GM04504 (cell line): ENCODE measurements at places on chromosomes 12 and 14.

DNA sequence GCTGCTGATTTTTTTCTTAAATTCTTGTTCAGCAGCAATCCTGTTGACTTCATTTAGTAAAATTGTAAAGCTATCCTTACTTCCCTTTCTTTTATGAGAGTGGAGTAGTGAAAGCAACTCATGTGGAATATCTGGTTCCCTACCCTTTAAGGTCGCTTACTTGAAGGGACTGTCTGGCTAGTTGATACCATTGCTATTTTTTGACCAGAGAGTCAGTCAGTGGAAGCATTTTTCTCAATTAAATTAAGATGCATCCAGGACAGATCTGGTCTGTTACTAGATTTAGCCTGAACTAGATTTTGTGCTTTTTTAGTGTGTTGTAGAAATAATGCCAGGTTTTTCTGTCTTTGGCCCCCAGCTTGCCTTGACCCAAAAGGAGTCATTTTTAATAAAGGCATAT lies 18.0 kb downstream of the TTC8 start:
- DNase-seq, result no peak

GRCh38 chr14:94129758-94130414 lies 482 bp upstream of the IFI27L2 start:
- no peak for DNase-seq

GRCh38 chr12:95198914-95199313 lies 18.4 kb downstream of the FGD6 start:
- DNase-seq, result no peak

GRCh38 chr14:49923881-49924280 lies 31.0 kb downstream of the ARF6 start:
- DNase-seq, result no peak

DNA sequence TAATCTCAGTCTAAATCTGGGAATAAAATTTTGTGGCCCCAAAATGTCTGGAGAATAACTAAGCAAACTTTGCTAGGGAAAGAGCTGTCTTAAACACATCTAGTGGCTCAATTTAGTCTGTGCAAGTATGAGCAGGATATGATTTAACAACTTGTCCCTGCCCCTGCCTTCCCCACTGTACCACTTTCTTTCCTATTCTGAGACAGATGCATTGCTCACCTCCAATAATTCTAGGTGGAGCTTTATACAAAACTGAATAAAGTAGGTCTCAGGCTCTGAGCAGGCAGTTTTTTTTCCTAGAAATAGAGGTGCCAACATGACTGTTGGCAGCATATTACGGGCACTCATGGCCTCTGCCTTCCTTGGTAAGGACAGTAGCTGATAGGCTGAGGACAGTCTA lies 412.1 kb downstream of the DAD1 start:
- no peak for DNase-seq

GRCh38 chr12:108837239-108837638 lies 20.1 kb downstream of the SSH1 start:
- DNase-seq, result no peak

DNA sequence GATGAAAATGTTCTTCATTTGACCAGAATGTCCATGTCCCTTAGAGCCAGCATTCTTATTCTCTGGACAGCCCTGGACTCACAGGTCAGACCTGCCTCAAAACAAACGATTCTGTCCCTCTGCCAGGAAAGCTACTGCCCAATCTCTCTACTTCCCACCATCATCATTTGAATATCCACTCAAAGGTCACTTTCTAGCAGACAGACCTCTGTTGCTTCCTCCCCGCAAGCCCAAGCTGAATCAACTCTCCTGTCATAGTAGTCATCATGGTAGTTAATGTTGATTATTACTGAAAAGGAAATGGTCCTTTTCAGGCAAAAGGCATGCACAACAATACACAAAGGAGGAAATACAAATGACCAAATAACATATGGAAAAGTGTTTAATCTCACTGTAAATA lies 39.6 kb upstream of the CPM start:
- DNase-seq, result no peak

DNA sequence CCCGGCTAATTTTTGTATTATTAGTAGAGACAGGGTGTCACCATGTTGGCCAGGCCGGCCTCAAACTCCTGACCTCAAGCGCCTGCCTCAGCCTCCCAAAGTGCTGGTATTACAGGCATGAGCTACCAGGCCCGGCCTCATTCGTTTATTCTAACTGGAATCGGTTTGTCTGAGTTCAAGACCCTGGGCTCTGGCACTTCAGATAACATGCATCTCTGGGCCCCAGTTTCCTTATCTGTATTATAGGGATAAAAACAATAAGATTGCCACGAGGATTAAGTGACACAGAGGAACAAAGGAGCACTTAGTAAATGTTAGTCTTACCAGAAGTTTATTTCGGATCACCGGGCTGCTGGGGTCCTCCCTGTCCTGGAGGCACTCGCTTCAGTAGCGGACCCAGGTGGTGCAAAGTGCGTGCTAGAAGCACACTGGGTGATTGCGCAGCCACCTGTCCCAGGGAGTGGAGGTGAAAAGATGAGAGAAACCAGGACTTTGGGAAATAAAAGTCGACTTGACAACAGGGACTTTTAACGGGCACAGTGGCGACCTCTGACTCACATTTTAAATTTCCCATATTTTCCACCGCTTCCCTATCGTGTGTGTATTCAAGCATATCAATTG lies 37.5 kb downstream of the ACACB start:
- DNase-seq, result no peak

GRCh38 chr14:92729634-92730358 lies 18.6 kb downstream of the LGMN start:
- DNase-seq, result no peak

- no peak for DNase-seq
These were observed 5.0 kb upstream of the NPAS3 start for GRCh38 chr14:32933629-32934072.

DNA sequence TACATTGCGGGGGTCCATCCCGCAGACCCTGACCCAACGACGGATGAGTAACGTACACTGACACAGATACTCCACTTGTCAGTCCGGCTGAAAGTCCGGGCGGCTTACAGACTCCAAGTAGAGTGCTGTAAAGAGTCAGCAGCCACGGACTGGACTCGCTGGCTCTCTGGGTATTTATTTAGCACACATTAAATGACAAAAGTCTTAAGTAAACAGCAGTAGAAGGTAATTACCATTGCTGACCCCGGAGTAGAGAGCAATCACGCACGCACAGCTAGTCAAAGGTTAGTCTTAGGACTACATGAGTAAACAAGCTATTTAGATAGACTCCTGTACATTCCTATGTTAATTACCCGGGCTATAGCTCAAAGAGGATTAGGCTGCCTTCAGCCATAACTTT lies 780.9 kb downstream of the RPS29 start:
- no peak for DNase-seq

GRCh38 chr14:99721792-99722516 lies 37.9 kb downstream of the CYP46A1 start:
- DNase-seq, result no peak

GRCh38 chr12:47222520-47223030 lies 142.8 kb upstream of the AMIGO2 start:
- DNase-seq, result no peak
